ENCODE measurements at places on chromosomes 5 and 9.

- DNase-seq, result no peak
Observed at GRCh38 chr5:158843305-158843704, 256.4 kb downstream of the EBF1 start.

GRCh38 chr5:147240266-147240985 lies 5.6 kb downstream of the STK32A start:
- no peak for DNase-seq

GRCh38 chr5:134028496-134028895 lies 23.7 kb upstream of the VDAC1 start:
- DNase-seq, result no peak

DNA sequence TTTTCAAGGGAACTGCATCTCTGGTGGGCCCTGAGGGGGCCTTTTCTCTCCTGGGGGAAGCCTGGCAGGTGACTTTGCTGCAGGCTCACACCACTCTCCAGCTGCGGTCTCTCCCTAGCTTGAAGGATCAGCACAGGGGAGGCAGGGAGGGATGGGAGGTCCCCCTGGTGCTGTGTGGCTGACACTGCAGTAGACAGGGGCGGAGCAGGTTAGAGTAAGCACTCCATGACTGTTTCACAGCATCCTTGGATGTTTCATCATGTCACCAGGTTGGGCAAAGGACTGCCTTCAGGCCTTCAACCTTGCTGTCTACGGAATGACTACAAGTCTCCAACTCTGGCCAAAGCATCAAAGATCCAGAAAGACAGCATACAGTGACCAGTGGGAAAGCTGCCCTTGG lies 470.7 kb downstream of the CDK5RAP2 start:
- DNase-seq, result no peak

- no peak for DNase-seq
Observed at GRCh38 chr9:98391406-98391805, 136.0 kb upstream of the TBC1D2 start.

GRCh38 chr9:117704597-117704996 lies 394 bp downstream of the TLR4 start:
- no peak for DNase-seq

DNA sequence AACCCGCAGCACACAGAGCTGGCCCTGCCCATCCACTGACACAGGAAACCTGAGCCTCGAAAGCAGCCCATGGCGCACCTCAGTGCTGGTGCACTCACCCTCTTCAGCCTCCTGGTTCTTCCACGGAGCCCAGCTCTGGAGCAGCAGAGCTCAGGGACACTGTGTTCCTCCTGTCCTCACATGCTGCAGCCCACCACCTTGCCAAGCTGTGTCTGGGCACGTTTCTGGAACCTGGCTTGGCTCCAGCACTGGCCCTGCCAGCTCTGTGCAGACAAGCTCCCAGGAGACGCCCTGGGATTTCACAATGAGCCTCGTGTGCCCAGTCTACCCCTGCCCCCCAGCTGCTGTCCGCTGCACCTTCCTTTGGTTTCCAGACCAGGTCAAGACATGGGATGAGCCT lies 119.5 kb downstream of the SYK start:
- no peak for DNase-seq

- no peak for DNase-seq
Observed at GRCh38 chr9:119004618-119004990, 364.6 kb downstream of the BRINP1 start.

- no peak for DNase-seq
Observed at GRCh38 chr5:125036494-125036893, 290.1 kb upstream of the ZNF608 start.

GRCh38 chr9:20227166-20227874 lies 395.0 kb downstream of the MLLT3 start:
- DNase-seq, result no peak

DNA sequence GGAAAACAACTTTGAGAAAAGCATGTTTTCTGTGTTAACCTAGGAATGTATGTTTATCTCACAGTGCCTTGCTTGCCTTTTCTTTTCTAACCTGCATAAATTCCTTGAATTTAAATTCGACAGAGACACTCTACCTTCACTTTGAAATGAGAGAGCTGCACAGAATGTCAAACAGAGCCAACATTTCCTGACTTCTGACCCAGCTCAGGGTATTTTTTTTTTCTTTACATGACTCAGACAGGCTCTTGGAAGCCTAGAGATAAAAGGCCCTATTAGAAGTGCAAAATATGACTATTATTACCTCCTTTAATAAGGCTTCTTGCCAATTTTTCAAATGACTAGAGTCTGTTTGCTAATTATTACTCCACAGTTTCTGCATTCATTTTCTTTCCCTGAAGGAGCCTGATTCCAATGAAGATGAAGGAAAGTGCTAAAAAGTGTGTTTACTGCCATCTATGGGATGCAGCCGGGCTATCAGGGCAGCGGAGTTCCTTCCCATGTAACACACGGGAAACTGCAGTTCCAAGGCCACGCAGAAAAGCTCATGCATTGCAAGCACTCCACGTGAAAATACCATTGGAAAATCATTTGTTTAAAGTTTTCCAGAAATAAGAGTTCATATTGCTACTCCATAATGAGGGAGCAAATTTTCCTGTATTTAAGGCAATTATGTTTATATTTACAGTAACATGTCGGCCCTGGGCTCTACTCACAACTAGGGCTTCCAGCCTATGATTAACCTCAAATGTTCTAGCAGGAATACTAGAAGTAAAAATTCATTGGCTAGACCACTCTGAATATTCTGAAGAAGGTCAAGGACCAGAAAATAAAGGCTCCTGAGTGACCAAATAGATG lies 485.6 kb downstream of the ZSWIM6 start:
- no peak for DNase-seq

DNA sequence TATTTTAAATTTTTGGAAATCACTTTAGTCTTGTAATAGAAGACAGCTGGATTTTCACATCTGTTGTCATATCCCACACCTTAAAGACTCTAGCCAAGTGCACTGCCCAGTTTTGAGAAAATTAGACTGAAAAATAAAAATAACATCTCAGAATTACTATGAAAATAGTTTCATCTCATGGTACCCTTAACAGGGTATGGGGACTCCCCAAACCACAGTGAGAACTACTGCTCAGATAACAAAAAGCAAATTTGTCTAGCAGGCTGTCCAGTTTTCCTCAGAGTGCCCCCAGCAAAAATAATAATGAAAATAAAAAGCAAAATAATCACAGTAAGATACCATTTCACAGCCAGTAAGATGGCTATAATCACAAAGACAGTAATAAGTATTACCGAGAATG lies 6.5 kb downstream of the UBQLN1 start:
- no peak for DNase-seq

- no peak for DNase-seq
Observed at GRCh38 chr9:132673355-132673754, 3.1 kb downstream of the GTF3C4 start.

DNA sequence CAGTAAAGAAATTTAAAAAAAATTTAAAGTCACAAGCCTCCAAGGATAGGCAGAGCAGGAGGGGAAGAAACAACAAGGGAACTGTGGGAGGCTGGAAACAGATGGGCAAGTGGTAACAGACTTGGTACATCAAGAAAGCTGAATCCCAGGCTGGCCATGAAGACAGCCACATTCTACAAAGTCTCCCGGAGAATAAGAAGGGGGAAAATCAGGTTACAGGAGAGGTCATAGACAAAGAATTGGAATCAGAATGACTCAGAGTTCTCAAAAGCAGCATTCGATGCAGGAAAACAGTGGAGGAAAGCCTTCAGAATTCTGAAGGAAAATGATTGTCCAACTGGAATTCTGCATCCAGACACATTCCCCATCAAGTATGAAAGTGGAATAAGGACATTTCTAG lies 129.7 kb downstream of the ADAMTS2 start:
- no peak for DNase-seq

- no peak for DNase-seq
Observed at GRCh38 chr5:108773330-108773729, 25.6 kb downstream of the FER start.

DNA sequence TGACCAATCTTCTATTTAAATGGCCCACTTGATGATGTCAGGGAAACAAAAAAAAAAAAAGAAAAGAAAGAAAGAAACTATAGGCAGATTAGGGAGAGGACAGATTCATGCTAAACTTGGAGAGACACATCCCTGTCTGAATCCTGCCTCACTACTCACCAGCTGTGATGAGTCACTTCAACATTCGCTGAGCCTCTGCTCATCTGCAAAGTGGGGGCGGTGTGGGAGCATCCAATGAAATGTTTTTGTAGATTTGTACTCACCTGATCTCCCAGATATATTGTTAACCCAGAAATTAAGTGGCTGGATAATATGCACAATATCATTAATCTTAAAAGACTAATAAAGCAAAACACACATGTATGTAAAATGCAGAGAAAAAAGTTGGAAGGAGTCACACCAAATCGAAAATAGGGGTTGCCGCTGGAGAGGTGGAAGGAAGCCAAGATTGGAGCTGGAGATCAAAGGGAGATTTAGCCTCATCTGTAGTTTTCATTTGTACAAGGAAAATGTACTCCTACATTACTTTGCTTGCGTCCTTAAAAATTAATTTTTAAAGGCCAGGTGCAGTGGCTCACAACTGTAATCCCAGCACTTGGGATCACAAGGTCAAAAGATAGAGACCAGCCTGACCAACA lies 17.0 kb upstream of the ERGIC1 start:
- no peak for DNase-seq

- DNase-seq, result no peak
Observed at GRCh38 chr5:174731214-174732035, 7.0 kb downstream of the MSX2 start.

- no peak for DNase-seq
Observed at GRCh38 chr5:3214838-3215374, 380.7 kb upstream of the IRX1 start.

GRCh38 chr9:706606-707459 lies 134.7 kb upstream of the DMRT1 start:
- DNase-seq, result no peak

- no peak for DNase-seq
Observed at GRCh38 chr5:16559702-16560101, 57.1 kb downstream of the RETREG1 start.

GRCh38 chr9:121559183-121559582 lies 59.5 kb upstream of the GGTA1 start:
- DNase-seq, result no peak

DNA sequence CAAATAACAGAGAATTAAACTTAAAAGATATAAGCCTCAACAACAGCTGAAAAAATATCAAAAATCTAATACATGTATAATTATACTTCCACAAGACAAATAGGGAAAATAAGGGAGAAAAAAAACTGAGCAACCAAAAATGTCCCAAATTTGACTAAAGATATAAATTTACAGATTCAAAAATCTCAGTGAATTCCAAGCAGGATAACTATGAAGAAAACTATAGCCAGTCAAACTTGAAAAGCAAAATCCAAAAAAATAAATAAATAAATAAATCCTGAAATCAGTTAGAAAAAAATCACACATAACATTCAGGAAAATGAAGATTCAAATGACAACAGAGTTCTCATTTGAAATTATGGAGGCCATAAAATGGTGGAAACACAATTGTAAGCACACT lies 56.7 kb downstream of the AGTPBP1 start:
- no peak for DNase-seq

GRCh38 chr5:149948993-149949392 lies 4.4 kb upstream of the PDE6A start:
- no peak for DNase-seq

DNA sequence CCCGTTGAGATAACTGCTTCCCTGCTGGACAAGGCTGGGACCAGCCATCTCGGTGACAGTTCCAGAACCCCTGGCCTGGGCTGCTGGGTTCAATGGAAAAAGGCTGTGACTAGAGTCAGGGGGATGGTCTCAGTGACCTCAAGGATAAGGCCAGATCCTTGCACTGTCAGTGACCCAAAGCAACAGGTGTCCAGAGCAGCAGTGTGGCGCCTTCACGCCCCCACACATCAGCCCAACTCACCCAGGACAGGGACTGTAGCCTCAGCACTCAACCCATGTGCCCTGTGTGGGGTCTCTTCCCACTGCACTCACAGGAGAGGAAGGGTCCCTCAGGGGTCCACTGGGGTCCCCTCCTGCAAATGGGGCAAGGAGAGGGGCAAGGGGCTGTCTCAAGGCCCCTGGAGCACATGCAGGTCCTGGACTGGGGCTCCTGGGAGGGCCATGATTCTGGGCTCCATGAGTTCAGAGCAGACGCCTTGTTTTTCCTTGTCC lies 698 bp upstream of the LCN2 start:
- DNase-seq, result no peak

- no peak for DNase-seq
Observed at GRCh38 chr5:55421074-55421529, 113.3 kb downstream of the MTREX start.

DNA sequence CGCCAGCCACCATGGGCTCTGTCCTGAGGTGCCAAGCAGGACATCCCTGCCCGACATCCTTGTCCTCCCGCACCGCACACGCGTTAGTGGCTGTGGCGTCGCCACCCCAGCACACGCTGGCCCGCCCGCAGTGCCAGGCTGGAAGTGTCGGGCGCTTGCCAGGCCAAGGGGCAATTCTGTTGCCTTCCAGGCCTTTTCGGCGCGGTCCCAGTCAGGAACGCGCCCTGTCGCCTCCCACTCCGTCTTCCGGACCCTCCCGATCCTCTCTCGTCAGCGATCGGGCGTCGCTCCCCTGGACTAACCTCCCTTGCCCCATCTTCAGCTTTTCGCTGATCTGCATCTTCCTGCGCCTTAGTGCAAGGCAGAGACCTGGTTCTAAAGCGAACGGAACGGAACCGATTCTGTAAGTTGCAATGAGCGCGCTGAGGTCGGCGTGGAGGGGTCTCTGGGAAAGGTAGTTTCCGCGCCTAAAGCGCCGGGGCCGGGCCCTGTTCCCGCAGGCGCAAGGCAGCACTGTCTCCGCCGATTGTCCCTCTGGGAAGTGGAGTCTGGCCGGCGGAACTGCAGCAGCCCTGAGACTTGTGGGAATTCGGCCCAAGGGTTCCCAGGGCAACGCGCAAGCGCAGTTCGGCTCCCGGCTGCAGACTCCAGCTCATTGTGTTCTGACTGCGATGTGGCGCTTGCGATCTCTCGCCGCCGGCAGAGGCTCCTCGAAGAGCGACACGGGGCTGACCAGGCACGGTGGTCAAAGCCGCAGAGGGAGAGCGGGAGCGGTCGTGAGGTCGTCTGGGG lies at the start of gene ZNF454:
ZNF454 (plus strand) TSS at position 630 of the 792 bp plus-strand sequence. CDS start 1,594 bp downstream, outside the sequence.
- DNase-seq, result no peak

GRCh38 chr5:59326596-59326995 lies 566.9 kb downstream of the PDE4D start:
- no peak for DNase-seq

DNA sequence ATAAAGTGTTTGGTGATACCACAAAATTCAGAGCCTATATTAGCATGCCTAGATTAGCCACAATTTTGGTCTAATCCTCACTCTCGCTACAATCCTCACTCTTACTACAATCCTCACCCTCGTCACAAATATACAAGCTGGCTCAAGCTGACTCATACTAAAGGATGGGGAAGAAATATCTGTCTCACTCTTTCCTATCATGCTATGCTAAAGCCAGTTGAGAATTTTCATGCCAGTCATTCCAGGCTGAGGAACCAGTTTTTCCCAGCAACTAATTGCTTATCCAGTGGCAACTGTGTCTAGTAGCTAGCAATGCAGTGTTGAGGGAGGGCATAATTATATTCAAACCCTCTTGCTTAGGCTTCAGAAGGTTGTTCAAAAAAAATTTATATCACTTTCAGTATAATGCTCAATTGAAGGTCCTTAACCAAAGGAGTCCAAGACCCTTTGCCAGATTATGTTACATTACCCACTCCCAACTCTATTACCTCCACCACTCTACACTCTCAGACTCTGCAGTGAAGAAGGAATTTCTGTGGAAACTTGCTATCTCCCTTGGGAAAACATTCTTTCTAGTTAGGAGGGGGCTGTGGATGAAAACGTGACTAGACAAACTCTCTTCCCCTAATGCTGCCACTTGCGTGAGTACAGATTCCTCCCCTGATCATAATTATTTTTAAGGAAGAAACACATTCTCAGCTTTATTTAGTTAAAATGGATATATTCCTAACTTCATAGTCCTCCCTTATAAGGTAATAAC lies 810.3 kb upstream of the ACO1 start:
- DNase-seq, result no peak

GRCh38 chr9:133527444-133527920 lies 2.7 kb upstream of the MYMK start:
- DNase-seq, result no peak
